ENCODE measurements at places on chromosomes 12 and 14.

- no peak for DNase-seq
Observed at GRCh38 chr12:80222261-80222660, 122.9 kb downstream of the OTOGL start.

GRCh38 chr12:112408621-112409020 lies 784 bp downstream of the RPL6 start:
- peak; percentile 36 for DNase-seq

DNA sequence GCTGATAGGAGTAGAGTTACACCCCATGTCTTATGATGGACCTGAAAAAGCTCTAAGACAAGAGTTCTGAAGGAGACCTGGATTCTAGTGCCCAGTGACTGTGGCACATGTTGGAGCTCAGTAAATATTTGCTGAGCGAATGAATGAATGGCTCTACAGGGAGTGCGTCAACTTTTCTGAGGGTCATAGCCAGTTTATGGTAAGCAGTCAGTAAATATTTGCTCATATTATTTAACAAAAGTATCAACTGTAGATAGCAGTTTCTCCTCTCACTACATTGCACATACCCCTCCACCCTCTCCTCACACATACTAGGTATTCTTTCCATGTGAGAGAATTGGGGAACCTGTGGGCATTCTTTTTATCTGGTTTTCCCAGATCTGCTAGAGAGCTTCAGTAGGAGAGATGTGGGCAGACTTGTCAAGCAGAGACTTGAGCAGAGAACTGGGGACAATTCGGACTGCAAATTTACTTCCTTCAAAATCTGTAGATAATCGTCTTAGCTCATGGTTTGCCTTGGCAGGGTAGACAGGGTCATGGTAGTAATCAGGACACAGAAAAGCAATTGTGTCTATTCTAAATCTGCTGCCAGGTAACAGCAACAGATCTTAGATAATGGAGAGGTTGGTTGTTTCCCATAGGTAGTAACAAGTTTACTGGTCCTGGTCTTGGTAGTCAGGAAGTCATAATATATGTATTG lies 5.7 kb downstream of the SLC4A8 start:
- DNase-seq, result no peak

DNA sequence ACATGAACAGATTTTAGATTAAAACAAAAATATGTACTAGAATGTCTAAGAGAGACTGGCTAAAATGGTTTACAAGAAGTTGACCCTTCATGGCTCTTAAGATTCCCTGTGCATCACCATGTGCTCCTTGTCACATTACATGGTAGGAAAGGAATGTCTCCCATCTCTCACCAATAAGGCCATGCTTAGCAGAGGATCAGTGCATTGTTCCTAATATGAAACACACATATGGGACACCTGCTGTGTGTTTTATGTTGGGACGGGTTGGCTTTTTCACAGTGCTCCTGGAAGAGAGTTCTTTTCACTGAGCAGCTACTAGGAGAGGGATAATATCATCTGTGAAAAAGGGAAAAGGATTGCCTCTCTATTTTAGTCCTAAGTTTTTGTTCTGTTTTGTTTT lies 9.6 kb downstream of the PFKM start:
- no peak for DNase-seq

DNA sequence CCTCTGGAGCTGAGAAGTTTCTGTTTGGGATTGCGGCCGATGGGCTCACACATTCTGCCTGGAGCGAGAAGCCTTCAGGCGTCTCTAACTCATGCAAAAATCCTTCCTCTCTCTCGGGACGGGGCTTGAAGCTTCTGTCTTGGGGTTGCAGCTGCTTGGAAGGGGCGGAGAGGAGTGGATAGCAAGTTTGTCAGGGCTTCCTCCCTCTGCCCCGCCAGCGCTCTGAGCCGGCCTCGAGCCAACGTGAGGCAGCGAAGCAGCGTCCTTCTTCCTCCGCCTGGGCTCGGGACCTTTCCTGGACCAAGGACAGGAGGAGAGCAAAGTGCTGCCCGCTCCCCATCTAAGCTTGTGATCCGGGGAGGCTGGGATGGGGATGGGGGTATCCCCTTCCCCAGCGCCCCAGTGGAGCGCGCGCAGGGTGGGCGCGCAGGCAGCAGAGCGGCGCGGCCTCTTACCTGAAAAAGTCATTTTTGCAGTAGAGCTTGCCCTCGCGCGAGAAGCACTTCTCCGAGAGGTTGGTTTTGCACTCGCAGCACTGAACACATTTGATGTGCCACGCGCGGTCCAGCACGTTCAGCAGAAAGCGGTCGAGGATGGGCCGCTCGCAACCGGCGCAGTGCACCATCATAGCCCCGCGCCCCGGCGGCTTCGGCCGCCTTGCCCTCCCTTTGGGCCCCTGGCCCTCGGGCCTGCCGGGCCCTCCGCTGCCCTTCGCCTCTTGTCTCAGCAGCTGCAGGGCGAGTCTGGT lies 626 bp downstream of the LHX5 start:
- DNase-seq, result no peak

DNA sequence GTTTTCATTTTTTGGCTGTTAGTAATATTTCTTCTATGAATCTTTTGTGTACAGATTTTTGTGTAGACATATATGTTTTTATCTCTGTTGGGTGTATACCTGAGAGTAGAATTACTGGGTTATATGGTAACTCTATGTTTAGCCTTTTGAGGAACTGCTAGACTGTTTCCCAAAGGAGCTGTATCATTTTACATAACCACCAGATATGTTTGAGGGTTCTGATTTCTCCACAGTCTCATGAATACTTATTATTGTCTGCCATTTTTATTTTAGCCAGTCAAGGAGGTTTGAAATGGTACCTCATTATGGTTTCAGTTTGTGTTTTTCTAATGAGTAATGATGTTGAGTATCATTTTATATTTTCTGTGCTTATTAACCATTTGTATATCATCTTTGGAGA lies 1.9 kb downstream of the PCNX4 start:
- no peak for DNase-seq

GRCh38 chr12:47882781-47883546 lies 21.8 kb downstream of the VDR start:
- peak; percentile 55 for DNase-seq

Data from CD4-positive, alpha-beta T cell treated with Interleukin-17A for 4 hours (primary cell).